Karpas-422 (cell line): ENCODE measurements at places on chromosomes 6 and 20.

- peak; percentile 84 for DNase-seq
These were observed 862 bp downstream of the UCKL1 start for GRCh38 chr20:63955281-63955826.

DNA sequence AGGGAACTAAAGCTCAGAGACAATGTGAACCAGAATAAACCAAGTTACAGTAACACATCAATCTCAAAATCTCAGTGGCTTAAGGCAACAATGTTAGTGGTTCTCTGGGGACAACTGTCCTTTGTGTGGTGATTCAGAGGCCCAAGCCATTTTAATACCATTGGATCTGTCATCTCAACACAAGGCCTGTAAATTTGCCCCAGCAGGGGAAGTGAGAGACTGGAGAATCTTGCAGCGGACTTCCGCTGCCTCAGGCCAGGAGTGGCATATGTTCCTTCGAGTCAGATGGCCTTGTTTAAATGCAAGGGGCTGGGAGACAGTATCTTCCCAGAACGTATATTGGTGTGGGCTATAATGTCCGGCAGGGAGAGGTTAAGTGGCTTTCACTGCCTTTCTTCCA lies 126.0 kb downstream of the CD83 start:
- DNase-seq, result no peak

DNA sequence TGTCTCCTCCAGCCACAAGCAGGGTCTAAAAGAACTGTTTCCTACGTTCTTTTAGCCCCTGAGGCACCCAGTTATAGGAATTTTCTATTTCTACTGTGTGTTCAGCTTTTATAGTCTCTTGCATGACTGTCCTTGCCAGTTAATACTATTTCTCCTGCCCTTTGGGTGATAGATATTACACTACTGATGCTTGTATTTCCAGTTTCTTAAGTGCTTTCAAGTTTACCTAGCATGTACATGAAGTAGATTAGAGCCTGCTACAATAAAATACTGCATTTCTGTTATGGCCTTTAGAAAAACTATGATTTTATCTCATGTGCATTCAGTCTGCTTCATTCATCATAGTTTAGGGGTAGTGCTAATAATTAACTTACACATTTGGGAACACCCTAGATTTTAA lies 89.6 kb downstream of the FOXO3 start:
- no peak for DNase-seq

DNA sequence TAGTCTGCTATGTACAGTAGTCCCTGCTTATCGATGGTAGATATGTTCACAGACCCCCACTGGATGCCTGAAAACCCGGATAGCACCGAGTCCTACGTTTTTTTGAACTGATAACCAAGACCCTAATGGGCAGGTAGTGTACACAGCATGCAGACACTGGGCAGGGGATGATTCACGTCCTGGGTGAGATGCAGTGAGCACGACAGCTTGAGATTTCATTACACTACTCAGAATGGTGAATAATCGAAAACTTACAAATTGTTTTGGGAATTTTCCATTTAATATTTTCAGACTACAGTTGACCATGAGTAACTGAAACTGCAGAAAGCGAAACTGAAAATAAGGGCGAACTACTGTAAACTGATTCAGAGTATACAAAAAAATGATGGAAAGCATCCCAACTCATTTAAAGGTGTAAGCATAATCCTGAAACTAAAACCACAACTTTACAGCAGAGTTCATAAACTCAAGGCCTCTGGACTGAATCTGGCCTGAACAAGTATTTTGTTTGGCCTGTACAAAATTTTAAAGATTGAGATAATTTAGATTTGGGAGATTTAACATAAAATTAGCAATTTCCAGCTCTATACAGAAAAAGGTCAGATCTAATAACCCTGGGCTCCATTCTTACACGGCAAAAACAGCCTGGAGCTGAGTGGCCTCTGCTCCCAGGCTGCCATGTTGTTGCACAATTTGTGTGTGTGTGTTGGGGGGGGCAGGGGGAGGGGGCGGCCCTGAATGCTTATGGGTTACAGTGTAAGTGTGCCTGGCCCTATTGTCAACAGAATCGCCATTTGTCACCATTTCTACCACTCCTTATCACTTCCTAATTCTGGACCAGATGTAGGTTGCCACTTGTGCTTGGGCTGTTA lies 34.9 kb downstream of the RNF24 start:
- no peak for DNase-seq

GRCh38 chr6:128841518-128841917 lies 41.4 kb upstream of the LAMA2 start:
- no peak for DNase-seq

GRCh38 chr6:110671447-110671846 lies 143.8 kb downstream of the CDK19 start:
- no peak for DNase-seq

DNA sequence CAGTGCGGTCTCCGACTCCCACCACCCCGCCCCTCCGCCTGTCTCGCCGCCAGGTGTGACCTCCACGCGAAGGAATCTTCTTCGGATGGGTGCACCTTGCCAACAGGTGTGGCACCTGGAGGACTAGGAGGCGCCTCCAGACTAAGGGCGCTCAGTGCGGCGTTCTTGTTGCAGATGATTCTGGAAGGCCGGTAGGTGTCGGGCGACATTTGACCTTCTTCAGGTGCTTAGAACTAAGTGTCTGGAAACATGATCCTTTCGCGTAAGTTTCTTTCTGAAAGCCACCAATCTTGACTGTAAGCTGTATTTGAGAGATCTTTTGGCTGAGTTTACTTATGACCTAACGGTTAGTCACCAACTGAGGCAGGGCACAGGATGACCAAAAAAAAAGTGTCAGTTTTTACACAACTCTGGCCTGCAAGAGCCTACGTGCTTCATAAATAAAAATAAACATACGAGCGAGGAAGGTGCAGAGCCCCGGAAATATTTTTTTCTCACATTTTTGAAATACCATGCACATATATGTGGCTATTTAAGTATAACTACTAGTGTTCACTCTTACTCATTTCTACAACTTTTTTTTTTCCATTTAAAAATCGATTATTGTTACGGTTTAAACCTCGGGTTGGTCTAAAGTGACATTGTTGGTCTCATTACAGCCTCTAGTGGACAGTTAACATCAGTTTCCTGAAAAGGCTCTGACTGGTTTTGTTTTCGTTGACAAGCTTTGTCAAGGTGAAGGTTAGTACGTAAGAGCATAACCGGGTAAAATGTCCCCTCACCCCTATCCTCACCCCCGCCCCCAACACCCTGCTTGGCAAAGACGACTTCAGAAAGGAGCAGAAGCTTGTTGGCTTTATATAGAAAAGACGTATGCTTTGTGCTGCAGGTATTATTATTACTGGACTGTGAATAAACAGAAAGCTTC lies 1.6 kb upstream of the ATXN1 start:
- peak; percentile 70 for DNase-seq

GRCh38 chr20:32635764-32636163 lies 38.0 kb downstream of the C20orf203 start:
- DNase-seq, result no peak

DNA sequence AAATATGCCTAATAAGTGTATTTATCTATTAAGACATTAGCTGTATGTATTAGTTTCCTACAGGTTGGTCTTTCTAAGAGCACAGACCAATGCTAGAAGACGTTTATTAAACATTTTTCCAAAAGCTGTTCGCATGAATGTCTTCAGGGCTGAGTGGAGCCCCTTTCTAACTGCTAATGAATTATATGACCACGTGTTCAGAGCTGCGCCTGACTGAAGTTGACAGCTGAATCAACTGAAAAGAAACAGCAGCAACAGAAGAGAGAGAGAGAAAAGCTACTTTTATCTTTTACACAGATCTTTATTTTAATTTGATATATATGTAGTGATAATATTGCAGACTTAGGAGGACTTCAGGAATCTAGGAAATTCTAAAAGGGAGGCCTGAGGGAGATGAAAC lies 75.2 kb upstream of the ARID1B start:
- peak; percentile 25 for DNase-seq

DNA sequence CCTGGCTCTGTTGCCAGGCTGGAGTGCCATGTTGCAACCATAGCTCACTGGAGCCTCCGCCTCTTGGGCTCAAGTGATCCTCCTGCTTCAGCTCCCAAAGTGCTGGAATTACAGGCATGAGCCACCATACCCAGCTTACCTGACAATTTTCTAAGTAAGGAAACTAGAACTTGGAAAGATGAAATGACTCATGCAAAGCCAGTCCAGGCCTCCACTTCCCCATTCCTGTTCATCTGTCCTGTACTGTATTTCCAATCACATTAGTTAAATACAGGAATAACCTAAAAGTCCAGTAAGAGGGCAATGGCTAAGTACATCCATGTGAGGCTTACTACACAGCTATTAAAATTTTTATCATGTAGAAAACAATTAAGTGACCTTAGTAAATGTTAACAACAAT lies 8.3 kb upstream of the ADGB start:
- no peak for DNase-seq

- no peak for DNase-seq
These were observed 104.3 kb upstream of the AGPAT4 start for GRCh38 chr6:161378115-161378514.

GRCh38 chr20:11376998-11377397 lies 540.7 kb upstream of the BTBD3 start:
- no peak for DNase-seq

- no peak for DNase-seq
These were observed 3.4 kb upstream of the SLC22A23 start for GRCh38 chr6:3460253-3460652.

GRCh38 chr20:24762791-24763350 lies 186.2 kb upstream of the CST7 start:
- DNase-seq, result no peak

- DNase-seq, result no peak
These were observed 98.3 kb downstream of the HAO1 start for GRCh38 chr20:7841971-7842310.

GRCh38 chr20:45947110-45947866 lies 12.8 kb downstream of the PCIF1 start:
- no peak for DNase-seq

DNA sequence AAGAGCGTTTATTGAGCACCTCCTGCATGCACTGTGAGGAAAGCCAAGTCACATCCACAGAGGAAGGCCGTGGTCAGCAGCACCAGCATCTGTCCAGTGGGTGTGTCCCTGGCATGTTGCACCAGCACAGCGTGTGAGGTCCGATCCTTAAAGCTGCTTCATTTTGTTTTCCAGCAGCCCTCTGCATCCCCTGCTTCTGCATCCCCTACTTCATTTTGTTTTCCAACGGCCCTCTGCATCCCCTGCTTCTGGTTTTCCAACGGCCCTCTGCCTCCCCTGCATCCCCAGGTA lies 147.8 kb downstream of the SYCP2 start:
- DNase-seq, result no peak

DNA sequence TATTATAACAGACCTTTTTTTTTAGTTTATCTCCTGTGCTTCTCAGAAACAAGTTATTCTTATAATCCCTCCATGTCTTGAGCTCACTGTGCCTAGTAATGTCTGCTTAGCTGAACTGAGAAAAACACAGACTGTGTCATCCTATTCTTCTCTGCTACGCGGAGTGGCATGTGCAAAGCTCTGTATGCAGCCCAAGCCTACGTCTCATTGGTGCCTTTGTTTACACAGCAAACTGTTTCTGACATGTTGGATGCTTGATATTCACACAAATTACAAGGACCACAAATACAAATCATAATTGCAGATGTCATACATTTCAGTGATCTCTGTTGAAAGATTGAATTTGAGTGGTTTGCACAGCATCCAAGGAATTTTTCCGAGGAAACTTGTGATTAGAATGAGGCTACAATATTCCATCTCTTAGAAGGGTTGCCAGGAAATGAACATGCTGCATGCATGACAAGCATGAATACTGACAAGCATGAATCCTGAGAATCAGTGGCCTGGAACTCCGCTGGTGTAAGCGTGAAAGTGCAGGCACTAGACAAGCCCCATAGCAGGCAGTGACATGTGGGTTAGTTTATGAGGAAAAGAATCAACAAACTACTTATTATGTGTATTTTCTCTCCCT lies 128.4 kb upstream of the SGK1 start:
- DNase-seq, result no peak

- DNase-seq, result no peak
These were observed 5.8 kb upstream of the IRAK1BP1 start for GRCh38 chr6:78861509-78861908.

DNA sequence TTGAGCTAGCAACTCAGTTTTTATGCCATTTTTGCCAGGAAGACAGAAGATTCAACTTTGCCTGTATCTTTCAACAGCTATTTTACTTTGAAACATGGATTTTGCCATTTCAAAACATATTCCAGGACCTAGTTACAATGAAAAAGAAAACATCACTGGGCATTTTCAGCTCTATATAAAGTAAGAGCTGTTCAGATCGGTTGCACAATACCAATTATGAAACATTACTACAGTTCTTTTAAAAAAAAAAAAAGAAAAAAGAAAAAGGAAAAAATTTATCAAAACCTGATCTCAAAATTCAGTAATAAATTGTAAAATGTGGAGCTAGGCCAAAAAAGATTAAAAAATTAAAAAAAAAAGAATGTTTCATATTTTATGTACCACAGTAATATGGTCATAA lies 15.6 kb downstream of the BCLAF1 start:
- DNase-seq, result no peak

DNA sequence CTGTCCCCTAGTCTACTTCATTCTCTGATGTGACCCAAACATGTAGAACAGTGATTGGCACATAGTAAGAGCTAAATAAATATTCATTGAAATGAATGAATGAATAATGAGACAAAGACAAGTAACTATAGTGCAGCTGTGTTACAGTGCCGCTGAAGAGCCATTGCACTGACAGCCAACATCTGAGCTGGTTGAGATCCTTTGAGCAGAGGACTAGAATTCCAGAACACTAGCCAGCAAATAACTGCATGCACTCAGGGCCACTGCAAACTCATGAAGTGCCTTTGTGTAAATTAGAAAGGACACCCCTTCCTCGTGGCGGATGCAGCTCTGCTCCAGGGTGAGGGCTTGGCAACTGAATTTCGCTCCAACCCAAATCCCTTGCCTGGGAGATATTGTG lies 230.3 kb upstream of the CDYL start:
- DNase-seq, result no peak

- no peak for DNase-seq
These were observed 3.0 kb downstream of the KIF13A start for GRCh38 chr6:17984399-17984798.

GRCh38 chr6:134447883-134448387 lies 130.0 kb upstream of the SGK1 start:
- DNase-seq, result no peak

- no peak for DNase-seq
These were observed 8.6 kb upstream of the LY6G5C start for GRCh38 chr6:31689249-31690110.

- no peak for DNase-seq
These were observed 156.4 kb upstream of the AKIRIN2 start for GRCh38 chr6:87858440-87858839.

- peak; percentile 89 for DNase-seq
These were observed 41.1 kb upstream of the PTGIS start for GRCh38 chr20:49608752-49609670.

GRCh38 chr6:139313784-139314545 lies 22.2 kb upstream of the TXLNB start:
- no peak for DNase-seq

DNA sequence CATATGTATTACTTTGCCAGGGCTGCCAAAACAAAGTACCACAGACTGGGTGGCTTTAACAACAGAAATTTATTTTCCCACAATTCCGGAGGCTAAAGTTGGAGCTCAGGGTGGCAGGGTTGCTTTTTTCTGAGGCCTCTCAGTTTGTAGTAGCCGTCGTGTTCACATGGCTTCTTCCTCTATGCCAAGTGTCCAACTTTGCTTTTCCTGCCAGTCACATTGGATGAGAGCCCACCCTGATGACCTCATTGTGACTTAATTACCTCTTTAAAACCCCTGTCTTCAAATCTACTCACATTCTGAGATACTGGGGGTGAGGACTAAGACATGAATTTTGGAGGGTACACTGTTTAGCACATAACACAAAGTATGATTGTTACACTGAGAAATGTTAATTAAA lies 9.9 kb upstream of the ECT2L start:
- no peak for DNase-seq

GRCh38 chr6:111995404-111995803 lies 58.5 kb upstream of the CCN6 start:
- no peak for DNase-seq
